ENCODE measurements at places on chromosomes 5 and 9. TPM values are rescaled to one million over a fixed set of nuclear protein-coding genes. Genes with fewer than 3 reads are reported as not detected.
A peak's percentile ranks its signal among the peaks of the same experiment; 100 is the strongest.

STOM gene
- polyA plus RNA-seq = 150 TPM

SEC24A gene
- polyA plus RNA-seq = 16.7 TPM

ECM2 gene
- polyA plus RNA-seq = 14.1 TPM

FNIP1 gene
- 9.7 TPM for polyA plus RNA-seq

CNOT8 gene
- polyA plus RNA-seq = 12.7 TPM

SH3GL2 gene
- polyA plus RNA-seq = not detected

- no peak for DNase-seq
These were observed 35.7 kb upstream of the ORM1 start for GRCh38 chr9:114287001-114287762.

GRCh38 chr9:99201603-99202002 is 20.1 kb downstream of the ALG2 start:
- DNase-seq = no peak

- DNase-seq = no peak
These were observed 15.8 kb upstream of the SPOUT1 start for GRCh38 chr9:128845186-128845931.

DNA sequence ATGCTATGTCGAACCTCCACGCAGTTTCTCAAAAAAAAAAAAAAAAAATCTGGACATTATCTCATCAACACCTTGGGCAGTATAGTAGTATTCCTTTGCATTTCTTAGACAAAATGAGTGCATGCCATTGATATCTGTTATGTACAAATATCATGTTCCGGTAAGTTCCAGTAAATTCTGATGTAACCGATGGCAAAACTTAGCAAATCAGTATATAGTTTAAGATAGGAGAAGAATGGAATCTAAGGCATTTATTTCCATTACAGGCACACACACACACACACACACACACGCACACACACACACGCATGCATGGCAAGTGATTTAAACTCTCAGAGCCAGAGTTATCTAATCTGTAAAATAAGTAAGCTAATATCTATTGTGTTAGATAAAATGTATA is 356.5 kb upstream of the TUSC1 start:
- no peak for DNase-seq

DNA sequence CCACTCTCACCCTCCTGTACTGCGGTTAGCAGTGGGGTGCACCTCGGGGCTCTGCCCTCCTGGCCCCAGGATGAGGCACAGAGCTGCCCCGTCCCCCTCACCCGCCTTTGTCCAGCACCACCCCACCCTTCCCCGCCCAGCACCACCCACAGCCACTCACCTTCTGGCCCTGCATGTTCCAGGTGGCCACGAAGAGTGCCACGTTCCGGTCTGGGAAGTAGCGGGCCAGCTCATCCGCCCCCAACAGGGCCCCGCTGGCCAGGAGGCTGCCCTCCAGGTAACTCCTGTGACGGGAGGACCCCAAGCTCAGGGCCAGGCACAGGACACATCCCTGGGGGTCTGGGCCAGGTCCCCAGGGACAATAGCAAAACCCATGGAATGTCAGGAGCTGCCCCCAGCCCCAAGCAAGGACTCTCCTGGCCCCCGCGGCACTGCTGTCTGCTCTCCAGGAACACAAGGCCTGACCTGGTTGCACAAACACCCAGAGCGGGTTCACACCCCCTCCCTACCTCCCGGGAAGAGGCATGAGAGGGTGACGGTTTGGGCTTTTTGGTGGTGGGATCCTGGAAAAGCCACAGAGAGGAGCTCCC is 5.0 kb downstream of the INPP5E start:
- no peak for DNase-seq

GRCh38 chr5:145737578-145737977 is 97.6 kb downstream of the PRELID2 start:
- DNase-seq = no peak

GRCh38 chr9:94913550-94913949 is 187.1 kb downstream of the AOPEP start:
- no peak for DNase-seq

DNA sequence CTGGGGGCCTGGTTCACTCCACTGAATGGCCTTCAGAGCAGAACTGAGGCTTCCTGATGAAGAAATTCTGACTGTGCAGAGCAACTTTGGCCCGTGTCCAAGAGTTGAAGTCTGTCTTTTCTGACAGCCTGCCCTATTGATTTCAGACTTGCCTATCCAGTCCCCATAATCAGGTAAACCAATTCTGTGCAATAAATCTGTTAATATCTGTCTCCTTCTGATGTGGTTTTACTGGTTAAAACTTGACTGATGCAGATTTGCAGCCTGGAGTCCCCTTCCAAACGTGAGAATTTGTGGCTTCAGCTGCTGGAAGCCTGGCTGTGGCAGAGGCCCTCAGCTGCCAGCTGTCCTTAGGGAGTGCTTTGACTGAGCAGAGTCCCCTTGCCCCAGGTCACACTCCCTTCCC is 283.9 kb upstream of the ANKRD55 start:
- DNase-seq = peak; percentile 38

DNA sequence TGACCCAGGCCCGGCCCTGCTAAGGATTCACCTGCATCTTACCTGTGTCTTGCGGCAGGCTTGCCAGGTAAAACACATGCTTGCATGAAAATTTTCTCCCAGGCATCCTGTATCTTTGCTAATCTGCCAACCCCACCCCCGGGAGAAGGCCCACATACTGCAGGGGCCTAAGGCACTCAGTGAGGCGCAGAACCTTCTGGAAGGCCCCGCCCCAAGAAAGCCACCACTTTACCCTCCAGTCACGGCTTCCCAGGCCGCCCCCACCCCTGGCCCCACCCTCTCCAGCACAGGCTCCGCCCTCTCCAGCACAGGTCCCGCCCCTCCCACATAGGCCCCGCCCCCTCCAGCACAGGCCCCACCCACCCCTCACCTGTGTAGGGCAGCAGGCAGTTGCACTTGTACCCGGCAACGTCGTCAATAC is 29.8 kb upstream of the SEC16A start:
- DNase-seq = no peak

Measured in liver (tissue), 10 donors.